CD4-positive, CD25-positive, alpha-beta regulatory T cell (primary cell): ENCODE measurements at places on chromosomes 1 and 21. TPM values are rescaled to one million over a fixed set of nuclear protein-coding genes. Genes with fewer than 3 reads are reported as not detected.

OR2T2 gene
- not detected for total RNA-seq

NTRK1 gene
- total RNA-seq = 0.91 TPM

- no peak overlapping the region for H3K4me3 ChIP-seq
- DNase-seq = no peak
Measured at GRCh38 chr1:5622412-5622811, 369.8 kb downstream of the NPHP4 start.

- H3K4me3 ChIP-seq = no peak overlapping the region
- peaks cover 13% of the 10 kb centered on the region for H3K4me1 ChIP-seq
- no peaks in the 10 kb centered on the region for H3K27me3 ChIP-seq
- H3K36me3 ChIP-seq = no peaks in the 10 kb centered on the region
- DNase-seq = no peak
- H3K27ac ChIP-seq = no peak overlapping the region
Measured at GRCh38 chr1:202286622-202287097, 55.1 kb downstream of the UBE2T start.

DNA sequence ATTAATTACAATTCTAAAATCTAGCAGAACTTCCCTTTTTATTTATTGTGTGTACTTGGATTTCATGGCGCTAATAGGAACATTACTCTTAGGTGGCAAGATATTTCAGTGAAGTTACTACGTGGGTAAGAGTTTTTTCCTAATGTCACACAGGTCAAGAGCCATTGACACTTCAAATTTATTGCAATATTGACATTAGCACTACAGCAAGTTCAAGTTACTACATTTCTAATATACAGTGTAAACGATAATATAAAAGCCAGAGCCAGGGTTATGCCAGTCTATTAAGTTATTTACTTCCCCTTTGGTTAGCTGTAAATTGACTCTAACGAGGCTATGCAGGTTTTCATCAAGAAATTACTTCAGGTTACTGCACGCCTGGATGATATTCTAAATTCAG is 29.7 kb downstream of the CHODL start:
- H3K4me3 ChIP-seq = no peak overlapping the region
- no peaks in the 10 kb centered on the region for H3K36me3 ChIP-seq
- H3K27me3 ChIP-seq = no peaks in the 10 kb centered on the region
- no peaks in the 10 kb centered on the region for H3K4me1 ChIP-seq
- DNase-seq = no peak
- no peak overlapping the region for H3K27ac ChIP-seq

DNA sequence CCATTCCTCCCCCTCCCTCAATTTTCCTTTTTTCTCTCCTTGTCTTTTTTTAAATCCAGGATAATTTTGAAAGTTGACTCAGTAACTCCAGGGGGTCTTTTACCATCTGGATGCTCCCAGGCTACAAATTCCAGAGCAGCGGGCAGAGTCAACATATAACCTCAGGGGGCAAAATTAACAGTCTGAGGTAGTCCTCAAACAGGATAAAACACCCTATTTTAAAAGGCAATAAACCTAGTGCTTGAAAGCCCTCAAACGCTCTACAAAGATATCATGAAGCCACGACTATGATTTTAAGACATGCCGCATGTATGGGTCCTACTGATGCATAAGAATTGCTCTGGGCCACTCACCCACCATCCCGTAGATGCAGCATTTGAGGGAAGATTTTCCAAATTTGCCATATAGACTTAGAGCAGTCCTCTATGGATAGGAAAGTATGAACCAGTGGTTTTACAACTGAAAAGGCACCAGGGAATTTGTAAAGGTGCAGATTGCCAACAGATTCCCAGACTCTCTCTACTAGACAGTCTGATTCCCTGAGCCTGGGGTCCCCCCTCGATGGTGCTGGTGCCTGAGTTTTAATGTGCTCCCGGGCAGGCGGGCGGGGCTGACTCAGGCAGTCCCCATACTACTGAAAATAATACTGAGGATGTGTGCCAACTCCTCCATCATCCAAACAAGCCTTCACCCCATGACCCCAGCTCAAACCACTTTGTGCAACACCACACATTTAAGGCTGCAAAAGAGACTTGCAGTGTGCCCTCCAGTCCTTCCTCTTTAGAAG is 37.2 kb downstream of the PTPN14 start:
- no peaks in the 10 kb centered on the region for H3K27me3 ChIP-seq
- H3K36me3 ChIP-seq = no peaks in the 10 kb centered on the region
- DNase-seq = no peak

DNA sequence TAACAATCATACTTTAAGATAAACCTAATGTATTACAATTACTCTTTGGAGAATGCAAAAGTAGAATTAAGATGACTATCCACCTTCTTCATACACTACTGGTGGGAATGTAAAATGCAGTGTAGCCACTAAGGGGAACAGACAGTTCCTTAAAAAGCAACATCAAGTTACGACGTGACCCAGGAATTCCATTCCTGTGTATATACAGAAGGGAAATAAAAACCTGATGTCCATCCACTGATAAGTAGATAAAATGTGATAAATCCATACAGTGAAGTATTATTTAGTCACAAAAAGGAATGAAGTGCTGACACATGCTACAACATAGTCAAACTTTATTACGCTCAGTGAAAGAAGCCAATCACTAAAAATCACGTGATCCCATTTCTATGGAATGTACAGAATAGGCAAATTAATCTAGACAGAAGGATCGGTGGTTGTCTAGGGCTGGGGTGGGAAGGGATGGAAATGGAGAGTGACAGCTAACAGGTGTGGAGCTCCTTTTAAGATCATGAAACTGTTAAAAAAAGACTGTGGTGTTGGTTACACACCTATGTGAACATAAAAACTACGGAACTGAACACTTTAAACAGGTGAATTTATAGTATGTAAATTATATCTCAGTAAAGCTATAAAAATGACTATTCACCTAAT is 42.1 kb downstream of the NRIP1 start:
- H3K4me1 ChIP-seq = no peaks in the 10 kb centered on the region
- no peak overlapping the region for H3K4me3 ChIP-seq
- H3K36me3 ChIP-seq = no peaks in the 10 kb centered on the region
- DNase-seq = no peak

- no peaks in the 10 kb centered on the region for H3K36me3 ChIP-seq
- H3K27me3 ChIP-seq = no peaks in the 10 kb centered on the region
- H3K4me1 ChIP-seq = no peaks in the 10 kb centered on the region
Measured at GRCh38 chr1:55225228-55225627, 10.1 kb upstream of the USP24 start.

DNA sequence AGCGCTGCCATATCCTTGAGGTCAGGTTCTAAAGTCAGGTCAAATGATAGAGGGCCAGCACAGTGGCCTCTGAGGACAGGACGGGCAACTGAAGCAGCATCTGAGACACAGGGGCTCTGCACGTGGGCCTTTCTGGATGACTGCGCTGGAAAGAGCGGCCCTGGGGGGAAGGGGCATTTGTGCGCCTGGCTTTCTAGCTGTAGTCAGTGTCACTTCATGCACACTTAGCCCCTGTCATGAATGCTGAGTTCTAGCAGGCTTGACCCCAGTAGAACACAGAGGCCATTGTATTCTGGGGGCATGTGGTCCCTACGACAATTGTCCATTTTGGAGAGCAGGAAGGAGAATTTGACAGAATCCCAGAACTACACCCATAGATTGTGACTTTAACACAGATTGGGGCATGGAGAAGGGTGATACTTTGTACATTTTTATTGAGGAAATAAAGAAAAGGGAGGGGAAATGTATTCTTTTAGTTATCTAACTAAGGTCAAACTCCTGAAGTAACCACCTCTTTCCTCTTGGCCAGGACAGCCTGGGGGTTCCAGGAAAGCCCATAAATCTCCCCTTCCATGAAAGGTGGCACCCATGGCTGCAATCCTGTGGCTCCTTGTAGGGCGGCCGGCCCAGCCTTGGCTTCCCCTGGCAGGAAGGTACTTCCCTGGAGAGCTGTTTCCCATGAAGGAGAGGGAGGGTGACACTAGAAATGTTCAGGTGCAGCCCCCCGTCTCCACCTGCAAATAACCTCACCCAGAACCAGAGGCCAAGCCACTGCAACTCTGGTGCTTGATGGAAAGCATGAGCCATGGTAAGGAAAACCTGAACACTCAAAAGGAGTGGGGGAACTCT is 34.4 kb downstream of the NTPCR start:
- H3K4me3 ChIP-seq = no peak overlapping the region
- H3K36me3 ChIP-seq = peaks cover 4% of the 10 kb centered on the region
- H3K27ac ChIP-seq = no peak overlapping the region
- H3K27me3 ChIP-seq = no peaks in the 10 kb centered on the region
- no peaks in the 10 kb centered on the region for H3K4me1 ChIP-seq

DNA sequence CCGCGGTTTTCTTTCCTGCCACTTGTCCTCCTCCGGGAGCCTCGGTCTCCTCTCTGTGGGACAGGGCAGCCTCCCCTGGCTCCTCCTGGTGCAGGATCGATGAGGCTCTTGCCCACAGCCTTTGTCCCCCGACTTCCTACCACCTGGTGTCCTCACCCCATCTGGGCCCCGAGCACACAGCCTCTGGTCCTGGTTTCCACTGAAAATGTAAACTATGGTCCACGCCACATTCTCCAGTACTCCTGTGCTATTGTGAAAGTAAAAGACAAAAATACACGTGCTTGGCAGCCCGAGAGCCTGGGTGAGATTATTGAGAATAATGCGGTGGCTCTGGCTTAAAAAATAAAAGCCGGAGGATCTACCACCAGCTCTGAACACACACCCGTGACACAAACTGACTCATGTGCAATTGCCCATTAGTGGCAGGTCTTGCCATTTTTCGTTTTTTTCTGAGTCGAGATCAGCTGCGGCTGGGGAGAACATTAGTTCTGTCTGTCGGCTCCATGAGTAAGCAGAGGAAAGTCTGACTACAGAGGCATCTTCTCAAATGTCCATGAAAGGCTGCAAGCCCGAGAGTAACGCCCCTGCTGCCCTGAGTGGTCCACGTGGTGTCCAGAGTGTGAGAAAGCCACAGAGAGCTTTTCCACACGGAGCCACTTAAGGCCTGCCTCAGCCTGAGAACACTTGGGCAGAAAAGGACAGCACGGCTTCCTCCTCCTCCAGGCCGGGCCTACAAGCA is 5.7 kb upstream of the COL6A2 start:
- no peak overlapping the region for H3K4me3 ChIP-seq
- no peak overlapping the region for H3K27ac ChIP-seq
- no peak for DNase-seq
- H3K36me3 ChIP-seq = no peaks in the 10 kb centered on the region

DNA sequence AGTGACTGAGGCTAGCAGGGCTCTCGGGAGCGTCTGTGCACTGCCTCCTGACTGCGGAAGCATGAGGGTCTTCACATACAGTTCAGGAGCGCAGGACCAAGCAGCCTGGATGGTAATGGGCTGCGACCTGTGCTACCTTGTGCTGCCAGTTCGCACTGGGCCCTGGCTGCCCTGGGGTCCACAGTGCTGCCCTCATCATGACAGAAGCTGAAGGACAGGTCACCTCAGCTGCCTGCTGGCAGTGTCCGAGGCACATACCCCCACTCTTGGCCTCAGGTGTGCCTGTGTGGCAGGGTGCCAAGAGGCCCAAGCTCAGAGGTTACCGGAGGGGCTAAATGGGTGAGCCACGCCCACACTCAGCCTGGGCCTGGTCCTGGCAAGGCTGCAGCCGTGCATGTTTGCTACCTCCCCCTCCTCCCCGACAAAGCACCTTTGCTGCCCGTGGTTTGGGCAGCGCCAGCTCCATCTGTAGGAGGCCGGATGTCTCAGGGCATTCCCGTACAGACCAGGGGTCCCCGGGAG is 4.4 kb downstream of the JMJD4 start:
- H3K4me3 ChIP-seq = no peak overlapping the region
- no peaks in the 10 kb centered on the region for H3K27me3 ChIP-seq
- peaks cover 38% of the 10 kb centered on the region for H3K4me1 ChIP-seq

GRCh38 chr1:247639381-247639981 is 34.1 kb downstream of the OR2G3 start:
- H3K4me1 ChIP-seq = no peaks in the 10 kb centered on the region
- H3K4me3 ChIP-seq = no peak overlapping the region
- no peaks in the 10 kb centered on the region for H3K27me3 ChIP-seq
- H3K36me3 ChIP-seq = no peaks in the 10 kb centered on the region

DNA sequence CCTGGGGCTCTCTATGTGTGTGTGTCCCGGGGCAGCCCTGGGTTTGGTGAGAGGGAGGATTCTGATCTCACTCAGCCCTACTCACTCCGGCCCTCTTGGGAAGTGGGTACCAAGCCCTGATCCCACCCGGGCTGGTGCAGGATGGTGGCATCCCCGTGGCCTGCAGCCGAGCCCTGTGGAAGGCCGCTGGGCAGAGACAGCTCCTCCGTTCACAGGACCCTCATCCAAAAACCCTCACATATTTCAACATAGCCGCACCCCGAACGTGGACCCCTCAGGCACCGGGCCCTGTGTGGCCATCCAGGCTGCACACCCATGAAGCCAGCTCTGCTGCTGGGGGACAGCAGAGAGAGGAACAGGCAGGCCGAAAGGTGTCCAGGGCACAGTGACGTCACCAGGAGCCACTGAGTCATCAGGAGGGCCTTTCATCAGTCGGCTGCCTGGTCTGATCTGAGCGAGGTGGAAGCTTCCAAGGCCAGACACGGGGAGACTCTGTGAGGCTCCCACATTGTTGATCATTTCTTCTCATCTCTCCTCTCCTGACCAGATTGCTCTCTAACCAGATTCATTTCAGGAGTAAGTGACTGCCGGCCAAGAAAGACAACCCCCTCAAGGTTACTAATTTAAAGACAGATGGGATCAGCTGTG is 16.2 kb upstream of the GPR157 start:
- H3K36me3 ChIP-seq = no peaks in the 10 kb centered on the region
- H3K27me3 ChIP-seq = no peaks in the 10 kb centered on the region
- DNase-seq = no peak
- H3K4me3 ChIP-seq = no peak overlapping the region
